ENCODE measurements at places on chromosomes 5 and 9. TPM values are rescaled to one million over a fixed set of nuclear protein-coding genes. Genes with fewer than 3 reads are reported as not detected.

GRCh38 chr5:133426264-133426663 lies 186.1 kb downstream of the FSTL4 start:
- H3K4me1 ChIP-seq = peaks cover 5% of the 10 kb centered on the region
- DNase-seq = no peak
- no peak overlapping the region for H3K4me3 ChIP-seq
- no peaks in the 10 kb centered on the region for H3K36me3 ChIP-seq
- H3K27ac ChIP-seq = no peak overlapping the region
- H3K27me3 ChIP-seq = peaks cover 15% of the 10 kb centered on the region

Gene LHX3
- total RNA-seq = not detected

DNA sequence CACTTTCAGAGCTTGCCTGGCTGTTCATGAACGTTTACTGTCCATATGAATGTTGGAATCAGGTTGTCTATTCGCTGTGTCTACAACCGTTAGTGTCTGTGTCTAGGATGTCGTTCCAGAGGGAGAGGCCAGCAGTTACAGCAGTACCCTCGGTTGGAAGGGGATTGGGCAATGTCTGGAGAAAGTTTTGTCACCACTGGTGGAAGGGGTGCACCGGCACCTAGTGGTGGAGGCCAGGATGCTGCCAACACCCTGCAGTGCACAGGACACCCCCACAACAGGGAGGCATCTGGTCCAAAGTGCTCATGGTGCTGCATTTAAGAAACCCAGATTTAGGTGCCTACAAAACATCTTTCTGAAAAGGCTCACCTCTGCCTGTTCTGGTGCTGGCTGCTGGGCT lies 220.7 kb downstream of the FANCC start:
- no peak overlapping the region for H3K4me3 ChIP-seq
- no peaks in the 10 kb centered on the region for H3K27me3 ChIP-seq
- H3K4me1 ChIP-seq = peaks cover 9% of the 10 kb centered on the region
- no peak overlapping the region for H3K27ac ChIP-seq
- DNase-seq = no peak

Gene ACOT12
- not detected for total RNA-seq

Gene IFNA5
- total RNA-seq = not detected

- peaks cover 7% of the 10 kb centered on the region for H3K4me1 ChIP-seq
Observed at GRCh38 chr5:177542816-177543465, 11.4 kb downstream of the FAM193B start.

GRCh38 chr5:8857051-8857450 lies 688.8 kb downstream of the SEMA5A start:
- no peaks in the 10 kb centered on the region for H3K27me3 ChIP-seq
- H3K36me3 ChIP-seq = no peaks in the 10 kb centered on the region
- no peak overlapping the region for H3K4me3 ChIP-seq
- H3K27ac ChIP-seq = no peak overlapping the region

GRCh38 chr9:128117613-128118471 lies 9.7 kb downstream of the PTGES2 start:
- no peaks in the 10 kb centered on the region for H3K27me3 ChIP-seq
- H3K4me1 ChIP-seq = peaks cover 8% of the 10 kb centered on the region
- H3K27ac ChIP-seq = peak overlapping the region; percentile 66
- peaks cover 6% of the 10 kb centered on the region for H3K36me3 ChIP-seq
